DMS 273 treated with DMSO at 0.1 percent for 48 hours (cell line): ENCODE measurements at places on chromosomes 7 and 10.

GRCh38 chr7:73817121-73817520 lies 13.7 kb upstream of the CLDN4 start:
- no peak for DNase-seq

GRCh38 chr7:115037128-115037802 lies 115.4 kb downstream of the MDFIC start:
- DNase-seq = no peak

DNA sequence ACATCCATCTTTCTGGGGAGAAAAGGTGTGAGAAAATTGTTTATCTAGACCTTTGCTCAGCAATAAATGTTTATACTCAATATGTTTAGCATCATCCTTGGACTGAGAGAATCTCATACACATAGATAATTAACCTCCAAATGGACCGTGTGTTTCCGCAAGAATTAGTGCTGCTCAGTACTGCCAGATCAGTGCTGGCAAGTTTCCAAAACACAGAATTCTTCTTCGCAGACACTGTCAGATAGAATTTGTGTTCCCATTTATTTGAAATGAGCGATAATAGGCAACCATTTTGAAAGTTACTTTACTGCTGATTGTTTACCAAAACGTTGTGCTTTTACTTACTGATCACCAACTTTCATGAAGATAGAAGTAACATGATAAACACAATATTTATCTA lies 33.7 kb downstream of the STAMBPL1 start:
- DNase-seq = no peak

- no peak for DNase-seq
These were observed 58.9 kb downstream of the XRCC2 start for GRCh38 chr7:152617056-152617455.

DNA sequence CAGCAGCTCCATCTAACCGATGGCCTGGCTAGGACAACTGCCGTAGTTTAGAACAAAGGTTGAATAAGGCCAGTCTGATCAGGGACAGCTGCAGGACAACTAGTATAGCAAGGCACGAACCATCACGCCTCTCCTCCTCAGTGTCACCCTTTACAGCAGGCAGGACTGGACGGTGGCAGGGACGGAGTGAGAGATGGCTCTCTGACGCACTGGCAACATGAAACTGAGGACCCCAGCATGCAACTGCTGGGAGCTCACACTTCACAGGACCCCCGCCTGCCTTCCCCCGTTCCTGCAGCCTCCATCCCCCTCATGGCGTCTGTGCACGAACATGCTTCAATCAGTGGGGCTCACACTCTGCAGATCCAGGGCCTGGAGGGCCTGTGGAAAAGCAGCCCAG lies 53.7 kb downstream of the ZRANB1 start:
- no peak for DNase-seq

GRCh38 chr7:26376175-26376917 lies 84.7 kb downstream of the SNX10 start:
- DNase-seq = peak; percentile 61

DNA sequence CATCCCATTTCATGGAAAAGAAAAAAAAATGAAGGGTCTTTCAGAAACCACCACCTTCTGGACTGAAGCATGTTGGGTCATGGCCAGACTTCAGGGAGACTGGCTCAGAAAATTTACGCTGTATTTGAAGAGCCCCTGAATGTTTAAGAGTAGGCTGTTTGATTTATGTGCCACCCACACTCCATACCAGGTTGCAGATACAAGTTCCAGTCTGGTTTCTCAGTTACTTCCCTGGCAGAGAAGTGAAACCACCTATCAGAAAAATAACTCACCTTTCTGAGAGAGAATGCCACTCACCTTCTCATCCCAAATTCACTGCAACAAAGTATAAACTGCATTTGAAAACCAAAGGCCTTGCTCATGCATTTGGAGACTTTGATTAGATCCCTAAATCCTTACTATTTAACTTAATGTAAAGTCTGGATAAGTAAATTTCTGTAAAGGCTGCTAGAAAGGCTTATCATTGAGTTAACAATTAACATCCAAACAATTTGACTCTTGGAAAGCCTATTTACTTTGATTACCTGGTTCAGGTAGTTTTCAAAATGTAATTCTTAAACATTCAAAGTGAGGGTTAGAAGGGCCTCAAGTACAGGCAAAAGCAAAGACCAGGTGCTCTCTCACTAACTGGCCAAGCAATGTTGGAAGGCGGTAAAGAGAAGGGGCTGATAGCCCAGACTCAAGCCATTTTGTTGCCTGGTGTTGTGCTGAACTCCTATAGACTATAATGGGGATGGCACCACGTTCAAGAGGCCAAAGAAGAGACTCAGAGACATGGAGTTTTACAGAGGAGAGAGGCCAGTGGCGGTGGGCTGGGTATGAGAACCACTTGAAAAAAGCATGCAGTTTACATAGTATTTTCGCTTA lies 12.8 kb upstream of the ADD3 start:
- DNase-seq = no peak

DNA sequence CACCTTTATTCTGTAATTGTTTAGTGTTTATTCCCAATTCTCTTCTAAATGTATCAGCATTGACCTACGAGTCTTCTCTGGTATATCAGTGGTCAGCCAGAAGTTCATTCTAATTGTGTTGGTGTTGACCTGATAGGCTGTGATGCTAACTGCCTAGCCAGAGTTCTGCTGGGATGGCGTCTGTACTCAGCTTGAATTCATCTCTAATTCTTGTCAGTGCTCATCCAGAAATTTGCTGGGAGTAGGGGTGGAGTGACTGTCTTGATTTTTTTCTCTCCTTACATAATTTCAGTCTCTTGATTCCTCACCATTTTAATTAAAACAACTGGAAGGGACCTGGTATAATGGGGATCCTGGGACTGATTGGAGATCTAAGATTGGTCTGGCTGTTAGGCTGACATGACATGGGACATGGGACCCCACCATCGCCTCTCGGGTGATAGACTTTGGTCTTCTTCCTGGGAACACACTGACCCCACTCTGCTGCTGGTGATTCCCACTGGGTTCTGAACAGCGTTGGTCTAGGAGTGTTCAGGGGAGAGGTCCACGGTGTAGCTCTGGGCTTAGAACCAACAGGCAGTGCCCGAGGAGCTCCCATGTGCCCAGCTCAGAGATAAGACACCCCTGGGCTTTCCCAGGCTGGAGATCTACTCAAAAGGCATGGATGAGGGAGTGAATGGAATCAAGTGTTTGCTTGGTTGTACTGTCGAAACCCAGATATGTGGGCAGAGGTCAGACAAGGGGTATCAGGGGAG lies 3.8 kb downstream of the NEURL1 start:
- no peak for DNase-seq

- DNase-seq = no peak
These were observed 129.9 kb upstream of the LYZL2 start for GRCh38 chr10:30759423-30759822.

GRCh38 chr10:110824660-110825059 lies 47.1 kb upstream of the PDCD4 start:
- no peak for DNase-seq

DNA sequence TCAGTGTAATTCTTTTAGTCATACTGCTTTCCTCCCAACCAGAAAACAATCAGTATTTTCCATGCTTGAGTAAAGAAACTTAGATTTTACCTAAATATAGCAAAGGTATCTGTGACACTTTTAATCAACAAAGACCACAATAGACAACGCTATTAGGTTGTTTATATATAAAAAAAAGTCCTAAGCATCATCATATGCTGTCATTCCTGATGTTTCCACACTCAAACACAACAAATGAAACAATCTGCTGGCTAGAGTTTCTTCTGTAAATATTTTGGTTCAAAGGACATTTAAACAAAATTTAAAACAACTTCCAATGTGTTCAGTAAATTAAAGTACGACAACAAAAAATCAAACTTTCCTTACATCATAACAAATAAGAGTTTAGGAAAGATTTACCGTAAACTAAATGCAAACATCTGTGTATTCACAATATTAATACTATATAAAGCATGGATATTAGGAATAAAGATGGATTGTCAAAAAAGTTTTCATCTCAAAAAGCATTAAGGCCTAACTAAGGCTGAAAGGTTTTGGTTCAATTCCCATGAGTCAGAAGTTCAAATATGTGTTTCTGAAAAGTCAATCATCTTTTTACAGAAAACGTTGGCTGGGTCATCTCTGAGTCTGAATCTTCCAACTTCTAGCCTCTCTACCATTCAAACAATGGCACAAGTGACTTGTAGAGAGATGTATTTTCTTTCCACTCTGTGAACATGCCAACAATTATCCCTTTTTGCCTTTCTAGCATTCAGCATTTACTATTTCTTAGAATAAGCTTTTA lies 157.1 kb downstream of the CRPPA start:
- no peak for DNase-seq

GRCh38 chr7:26403640-26404039 lies 112.0 kb downstream of the SNX10 start:
- DNase-seq = no peak

DNA sequence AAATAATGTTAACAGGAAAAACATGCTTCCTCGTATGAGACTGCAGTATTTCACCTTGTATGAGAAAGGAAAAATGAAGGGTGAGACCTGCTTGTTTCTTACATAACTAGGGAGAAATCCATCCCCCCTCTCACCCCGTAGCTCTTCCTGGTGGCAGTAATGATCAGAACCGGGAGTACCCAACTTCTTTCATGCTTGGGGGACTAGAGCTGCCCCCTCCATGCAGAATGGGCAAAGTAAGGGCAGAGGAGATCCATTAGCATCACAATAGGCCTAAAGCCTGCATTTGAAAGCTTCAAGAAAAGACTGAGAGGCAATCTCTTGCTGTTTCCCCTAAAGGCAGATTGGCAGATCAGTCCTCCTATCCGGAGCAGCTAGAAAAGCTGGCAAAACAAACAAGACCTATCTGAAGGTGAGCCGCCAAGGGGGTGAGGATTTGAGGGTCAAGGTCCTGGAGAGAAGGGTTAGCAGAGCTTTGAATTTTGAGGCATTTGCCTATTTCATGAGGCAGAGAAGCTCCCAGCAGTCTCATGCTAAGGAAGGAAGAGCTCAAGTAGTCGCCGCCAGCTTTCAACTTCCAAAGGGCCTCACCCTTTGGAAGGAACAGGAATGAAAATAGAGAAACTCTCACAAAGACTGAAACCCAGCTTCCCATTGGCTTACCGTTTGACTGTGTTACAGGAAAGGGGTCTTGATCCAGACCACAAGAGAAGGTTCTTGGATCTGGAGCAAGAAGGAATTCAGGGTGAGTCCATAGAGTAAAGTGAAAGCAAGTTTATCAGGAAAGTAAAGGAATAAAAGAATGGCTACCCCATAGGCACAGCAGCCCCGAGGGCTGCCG lies 36.2 kb downstream of the BAG3 start:
- no peak for DNase-seq

- no peak for DNase-seq
These were observed 43.4 kb upstream of the PLEKHA1 start for GRCh38 chr10:122331100-122331499.

DNA sequence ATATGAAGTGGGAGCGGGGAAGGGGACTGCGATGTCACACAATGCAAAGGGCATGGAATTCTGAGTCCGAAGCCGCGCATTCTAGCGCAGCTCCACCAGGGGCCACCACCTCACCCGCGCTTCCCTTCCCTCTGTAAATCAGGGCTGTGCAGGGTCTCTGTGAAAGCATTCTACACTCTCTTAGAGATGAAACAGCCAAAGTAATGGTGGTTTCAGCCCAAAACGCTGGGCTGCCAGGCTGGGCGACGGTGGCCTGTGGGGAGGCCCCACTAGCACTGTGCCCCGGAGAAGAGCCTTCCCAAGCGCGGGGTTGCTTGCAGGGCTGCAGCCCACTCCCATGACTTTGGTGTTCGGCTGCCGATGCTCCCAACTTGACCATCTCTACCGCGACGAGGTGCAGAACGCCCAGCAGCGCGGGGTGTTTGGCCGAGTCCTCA lies 11.4 kb downstream of the ATG9B start:
- no peak for DNase-seq

GRCh38 chr10:26860443-26861204 lies at the start of gene ABI1:
Gene ABI1 (minus strand): TSS chr10:26860958. CDS start chr10:26860863, 95 bp downstream.
- DNase-seq = peak; percentile 89

GRCh38 chr7:10221084-10221483 lies 752.6 kb upstream of the PHF14 start:
- DNase-seq = no peak

GRCh38 chr7:151410405-151411390 lies 860 bp upstream of the WDR86 start:
- no peak for DNase-seq

- no peak for DNase-seq
These were observed 1.4 kb downstream of the PARD3 start for GRCh38 chr10:34813626-34814222.

- DNase-seq = no peak
These were observed 77.9 kb upstream of the RHOBTB1 start for GRCh38 chr10:61021926-61022325.

DNA sequence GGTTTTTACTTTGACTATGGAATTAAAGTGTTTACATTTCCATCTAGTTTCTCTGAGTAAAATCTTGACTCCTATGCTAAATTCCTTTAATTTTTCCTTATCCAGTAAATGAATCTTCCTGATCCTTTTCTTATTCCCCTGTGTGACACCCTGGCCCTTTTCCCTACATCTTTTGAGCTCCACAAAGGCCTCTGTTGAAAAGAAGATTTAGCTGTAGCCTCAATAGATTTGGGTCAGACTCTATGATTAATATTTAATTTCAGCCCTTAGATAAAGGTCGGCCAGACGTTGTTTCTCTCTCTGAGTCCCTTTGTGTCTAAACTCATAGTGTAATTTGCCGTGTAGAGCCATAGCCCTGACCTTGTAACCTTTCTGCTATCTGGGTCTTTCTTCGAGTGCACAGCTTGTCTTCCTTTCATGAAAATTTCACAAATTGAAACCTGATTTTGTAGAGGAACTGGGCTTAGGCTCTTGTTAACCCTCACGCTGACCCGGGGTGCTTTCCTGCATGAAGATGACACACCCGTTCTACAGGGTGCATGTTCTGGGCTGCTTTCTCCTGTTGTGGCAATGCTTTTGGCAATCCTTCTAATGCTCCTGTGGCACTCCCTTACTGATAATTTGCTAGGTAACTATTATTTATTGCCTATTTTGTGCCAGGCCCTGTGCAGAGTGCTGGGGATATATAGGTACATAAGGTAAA lies 21.2 kb downstream of the LSMEM1 start:
- no peak for DNase-seq

GRCh38 chr7:107528461-107528860 lies 35.3 kb downstream of the COG5 start:
- DNase-seq = no peak

DNA sequence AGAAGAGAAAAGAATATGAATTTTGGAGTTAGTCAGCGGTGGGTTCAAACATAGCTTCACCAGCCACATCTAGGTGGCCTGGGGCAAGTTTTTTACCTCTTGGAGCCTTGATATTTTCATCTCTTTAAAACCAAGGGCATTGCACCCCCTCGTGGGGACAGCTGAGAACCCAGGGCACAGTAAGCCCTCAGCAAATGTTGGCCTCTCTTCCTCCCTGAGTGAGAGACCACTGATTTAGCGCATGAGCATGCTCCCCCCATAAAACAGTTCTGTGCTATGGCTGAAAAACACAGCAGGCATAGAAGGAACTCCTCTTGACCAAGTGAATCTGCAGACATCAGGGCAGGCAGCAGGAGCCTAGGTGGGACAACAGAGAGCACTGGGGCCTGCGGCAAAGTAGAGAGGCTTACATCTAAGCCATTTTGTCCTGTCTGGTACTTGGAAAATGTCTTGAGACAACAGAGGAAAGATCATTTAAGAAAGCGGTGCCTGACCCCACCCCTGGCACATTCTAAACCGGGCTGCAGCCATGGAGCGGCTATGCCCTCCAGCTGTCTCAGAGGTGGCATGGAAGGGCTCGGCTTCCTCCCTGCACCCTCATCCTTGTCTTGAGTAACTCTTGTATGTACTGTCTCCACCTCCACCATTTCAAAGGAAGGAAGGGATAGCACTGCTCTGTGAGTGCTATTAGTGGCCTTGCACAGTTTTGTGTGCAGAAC lies 94.7 kb downstream of the ARHGAP22 start:
- DNase-seq = no peak
